Epithelial cell of proximal tubule (primary cell): ENCODE measurements at places on chromosomes 5 and 9. TPM values are rescaled to one million over a fixed set of nuclear protein-coding genes. Genes with fewer than 3 reads are reported as not detected.

SAXO1 gene
- total RNA-seq: not detected in 2 replicates

CCNJL gene
- total RNA-seq: 13.0 and 17.5 TPM in 2 replicates

PAIP2 gene
- total RNA-seq: 54.0 and 77.6 TPM in 2 replicates

PDE8B gene
- total RNA-seq: 0.35 and 0.94 TPM in 2 replicates

ABO gene
- total RNA-seq: 0.65 and 2.5 TPM in 2 replicates

DMRTA1 gene
- 0.14 and 0.52 TPM in 2 replicates for total RNA-seq

DNA sequence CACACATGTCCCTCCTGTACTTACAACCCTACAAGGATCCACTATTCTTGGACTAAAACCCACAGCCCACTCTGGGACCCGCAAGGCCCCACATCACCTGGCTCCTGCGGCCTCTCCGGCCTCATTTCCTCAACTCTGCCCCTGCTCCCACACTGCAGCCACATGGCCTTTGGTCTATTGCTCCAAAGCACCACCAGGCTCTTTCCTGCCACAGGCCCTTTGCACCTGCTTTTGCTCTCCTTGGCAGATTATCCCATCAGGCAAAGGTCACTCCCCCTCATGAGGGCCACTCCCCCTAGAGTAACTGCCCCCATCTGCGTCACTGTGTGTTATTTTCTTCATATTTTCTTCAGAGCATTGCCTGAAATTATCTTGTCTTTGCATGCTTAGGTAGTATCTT, 26.1 kb upstream of the CPLX2 start:
- DNase-seq: no peak

- DNase-seq: no peak
Observed at GRCh38 chr9:91150998-91151717, 210.6 kb downstream of the AUH start.

GRCh38 chr9:91546574-91546973, 122.9 kb upstream of the NFIL3 start:
- no peak for DNase-seq

DNA sequence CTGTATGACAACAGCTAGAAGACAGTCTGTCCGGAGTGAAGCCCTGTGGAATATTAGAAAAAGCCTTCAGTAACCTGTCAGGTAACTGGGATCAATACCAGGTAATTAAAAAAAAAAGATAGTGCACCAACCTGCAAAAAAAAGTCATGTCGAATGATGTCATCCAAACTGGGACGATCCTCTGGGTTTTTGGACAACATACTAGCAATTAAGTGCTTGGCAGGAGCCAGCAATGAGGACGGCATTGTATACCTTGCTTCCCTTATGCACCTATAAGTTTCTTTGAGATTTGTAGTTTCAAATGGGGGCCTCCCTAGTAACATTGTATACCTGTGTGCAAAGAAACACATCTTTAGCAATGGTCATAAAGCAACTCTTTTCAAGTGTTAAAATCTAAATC, 2.8 kb downstream of the PLK2 start:
- DNase-seq: no peak

DNA sequence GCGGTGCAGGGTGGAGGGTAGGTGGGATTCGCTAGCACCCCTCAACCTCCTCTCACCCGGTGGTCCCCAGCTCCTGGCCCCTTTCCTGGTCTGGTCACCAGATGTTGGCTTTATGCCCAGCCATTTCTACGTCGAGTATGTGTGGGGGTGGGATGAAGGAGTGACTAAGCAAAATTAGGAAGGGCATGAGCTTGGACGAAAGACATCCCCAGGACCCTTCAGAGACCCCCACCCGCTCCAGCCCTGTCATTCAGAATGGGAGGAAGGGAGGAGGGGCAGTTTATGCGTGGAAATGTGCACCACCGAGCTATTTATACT, 742 bp downstream of the BHMT2 start:
- DNase-seq: no peak

GRCh38 chr5:143495821-143496275, 92.4 kb upstream of the NR3C1 start:
- DNase-seq: no peak

DNA sequence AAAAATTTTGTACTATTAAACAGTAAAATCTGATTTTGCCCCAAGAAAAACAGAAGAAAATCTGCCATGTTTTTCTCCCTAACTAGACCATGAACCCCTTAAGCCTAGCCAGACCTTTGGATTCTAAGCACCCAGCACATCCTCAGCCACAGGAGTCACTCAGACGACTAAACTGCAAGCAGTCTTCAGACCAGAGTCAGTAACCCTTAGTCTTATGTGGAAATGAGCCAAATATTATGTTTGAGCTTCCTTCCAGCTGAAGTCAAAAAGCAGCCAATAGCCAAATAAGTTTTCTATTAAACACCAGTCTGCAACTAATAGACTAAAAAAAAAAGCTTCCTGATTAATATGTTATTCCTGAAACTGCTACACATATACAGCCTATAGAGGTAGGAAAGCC, 47.4 kb downstream of the GOLPH3 start:
- DNase-seq: no peak

DNA sequence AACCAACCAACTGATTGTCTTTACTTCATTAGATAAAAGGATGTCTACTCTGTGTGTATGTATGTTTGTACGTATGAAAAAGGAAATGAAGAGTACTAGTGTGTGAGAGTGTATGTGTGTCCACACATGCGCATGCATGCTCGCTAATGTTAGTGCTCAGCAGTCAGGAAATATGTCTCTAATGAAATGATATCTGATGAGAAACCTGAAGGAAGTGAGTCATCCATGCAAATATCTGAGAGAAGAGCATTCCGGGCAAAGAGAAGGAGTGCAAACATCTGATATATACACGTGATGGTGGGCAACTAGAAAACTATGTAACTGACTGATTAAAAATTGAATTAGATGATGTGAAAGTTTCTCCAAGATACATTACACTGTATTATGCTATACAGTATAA, 29.6 kb upstream of the UGCG start:
- no peak for DNase-seq

- no peak for DNase-seq
Observed at GRCh38 chr5:116487045-116487444, 87.6 kb downstream of the SEMA6A start.

- DNase-seq: no peak
Observed at GRCh38 chr5:138334867-138335447, 3.1 kb upstream of the FAM53C start.

DNA sequence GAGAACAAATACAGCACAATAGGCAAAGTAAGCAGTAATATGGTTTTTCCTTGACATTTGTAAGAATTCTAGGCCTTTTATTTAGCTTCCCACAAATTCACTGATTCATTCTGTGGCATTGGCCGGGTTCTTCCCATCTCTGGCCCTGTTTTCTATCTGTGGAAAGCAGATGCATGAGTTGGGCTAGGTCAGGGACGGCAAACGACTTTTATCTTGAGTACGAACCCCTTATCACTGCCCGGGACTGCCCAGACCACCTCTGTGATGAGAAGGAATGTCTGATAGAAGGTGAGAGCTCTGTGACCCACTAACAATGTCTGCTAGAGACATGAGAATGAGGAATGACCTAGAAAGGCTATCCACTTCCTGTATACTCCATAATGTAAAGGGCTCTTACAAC, 35.4 kb upstream of the ADAM19 start:
- DNase-seq: no peak

DNA sequence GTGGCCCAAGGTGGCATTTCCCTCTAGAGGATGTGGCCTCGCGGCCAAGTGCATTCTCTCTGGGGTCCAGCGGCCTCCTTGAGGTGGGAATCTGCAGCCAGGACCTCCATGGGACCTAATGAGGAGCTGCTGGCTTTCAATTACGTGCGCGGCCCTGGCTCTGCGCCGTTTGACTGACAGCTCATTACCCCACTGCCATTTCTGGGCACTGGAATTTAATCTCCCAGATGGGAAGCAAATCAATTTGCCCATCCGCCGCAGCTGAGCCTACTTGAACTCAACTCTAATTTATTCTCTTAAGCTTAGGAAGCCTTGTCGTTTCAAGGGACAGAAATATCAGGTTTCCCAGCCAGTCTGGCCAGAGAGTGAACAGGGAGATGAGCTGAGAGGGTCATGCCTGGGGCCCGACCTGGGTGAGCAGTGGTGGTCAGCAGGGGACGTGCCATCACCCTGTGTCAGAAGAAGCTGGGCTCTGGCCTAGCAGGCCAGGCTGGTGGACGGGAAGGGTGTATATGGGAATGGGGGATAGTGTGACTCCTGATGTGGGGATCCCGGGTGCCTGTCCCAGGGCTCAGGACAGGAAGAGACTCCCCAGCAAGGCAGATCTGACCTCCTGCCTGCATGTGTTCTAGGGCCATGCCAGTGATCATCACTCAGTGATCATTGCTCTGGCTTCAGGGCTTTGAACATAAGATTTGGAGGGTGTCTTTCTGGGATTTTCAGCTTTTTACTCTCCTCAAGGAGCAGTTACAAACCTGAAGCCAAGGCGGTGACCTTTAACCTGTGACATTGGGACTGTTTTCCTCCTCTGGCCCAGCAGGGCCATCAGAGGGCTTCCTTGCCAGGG, 69.7 kb downstream of the MACROH2A1 start:
- DNase-seq: no peak

DNA sequence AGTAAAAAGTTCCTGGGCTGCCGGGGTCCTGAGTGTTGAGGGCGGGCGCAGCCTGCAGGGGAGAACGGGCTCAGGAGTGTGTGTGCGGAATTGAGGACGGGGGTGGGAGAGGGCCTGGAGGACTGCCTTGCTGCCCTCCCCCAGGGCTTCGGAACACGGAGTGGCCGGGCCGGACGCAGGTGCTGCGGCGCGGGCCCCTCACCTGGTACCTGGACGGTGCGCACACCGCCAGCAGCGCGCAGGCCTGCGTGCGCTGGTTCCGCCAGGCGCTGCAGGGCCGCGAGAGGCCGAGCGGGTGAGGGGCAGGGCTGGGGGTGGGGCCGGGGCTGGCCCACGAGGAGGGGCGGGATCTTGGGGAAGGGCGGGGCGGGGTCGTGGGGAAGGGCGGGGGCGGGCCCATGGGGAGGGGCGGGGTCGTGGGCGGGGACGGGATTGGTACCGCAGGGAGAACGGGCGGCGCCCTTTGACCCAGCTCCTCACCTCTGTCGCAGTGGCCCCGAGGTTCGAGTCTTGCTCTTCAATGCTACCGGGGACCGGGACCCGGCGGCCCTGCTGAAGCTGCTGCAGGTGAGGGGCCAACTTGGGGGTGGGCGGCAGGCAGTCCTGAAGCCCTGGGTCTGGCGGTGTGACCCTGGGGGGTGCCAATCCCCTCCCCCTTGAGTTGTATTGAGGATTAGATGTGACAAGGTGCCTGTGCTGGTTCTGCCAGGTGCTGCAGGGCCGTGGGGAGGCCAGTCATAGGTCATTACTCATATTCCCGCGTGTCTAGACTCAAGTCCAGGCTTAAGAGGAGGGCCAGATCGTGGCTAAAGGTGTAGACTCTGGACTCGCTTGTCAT, 7.1 kb downstream of the FPGS start:
- DNase-seq: no peak

- no peak for DNase-seq
Observed at GRCh38 chr5:143261748-143262392, 141.6 kb downstream of the NR3C1 start.

GRCh38 chr5:68875351-68875750, 218.5 kb upstream of the SLC30A5 start:
- no peak for DNase-seq

DNA sequence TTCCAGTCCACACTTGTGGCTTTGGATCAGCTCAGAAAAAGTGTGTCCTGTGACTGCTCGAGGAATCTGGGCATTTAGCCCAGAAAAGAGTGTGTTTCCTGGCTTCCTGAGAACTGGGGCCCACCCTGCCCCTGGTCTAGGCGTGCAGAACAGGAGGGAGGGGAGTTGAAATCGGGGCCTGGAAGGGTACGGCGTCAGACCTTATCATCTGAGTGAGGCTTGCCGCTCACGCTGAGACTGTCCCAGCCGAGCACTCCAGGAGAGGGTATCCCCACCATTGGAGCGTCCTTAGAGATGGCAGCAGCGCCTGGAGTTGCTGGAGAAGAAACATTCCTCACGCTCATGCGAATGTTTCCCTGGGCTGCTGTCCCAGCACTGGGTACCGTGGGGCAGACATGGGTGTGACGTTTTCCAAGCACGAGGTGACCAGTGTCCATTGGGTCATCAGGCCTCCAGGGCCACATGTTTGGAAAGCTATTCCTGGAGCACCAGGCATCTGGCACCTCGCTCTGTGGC, 22.5 kb downstream of the NEK6 start:
- peak; percentile 73 for DNase-seq

- DNase-seq: no peak
Observed at GRCh38 chr9:119412399-119412798, 43.2 kb upstream of the BRINP1 start.

GRCh38 chr5:147454996-147455677, 54.7 kb downstream of the DPYSL3 start:
- no peak for DNase-seq

DNA sequence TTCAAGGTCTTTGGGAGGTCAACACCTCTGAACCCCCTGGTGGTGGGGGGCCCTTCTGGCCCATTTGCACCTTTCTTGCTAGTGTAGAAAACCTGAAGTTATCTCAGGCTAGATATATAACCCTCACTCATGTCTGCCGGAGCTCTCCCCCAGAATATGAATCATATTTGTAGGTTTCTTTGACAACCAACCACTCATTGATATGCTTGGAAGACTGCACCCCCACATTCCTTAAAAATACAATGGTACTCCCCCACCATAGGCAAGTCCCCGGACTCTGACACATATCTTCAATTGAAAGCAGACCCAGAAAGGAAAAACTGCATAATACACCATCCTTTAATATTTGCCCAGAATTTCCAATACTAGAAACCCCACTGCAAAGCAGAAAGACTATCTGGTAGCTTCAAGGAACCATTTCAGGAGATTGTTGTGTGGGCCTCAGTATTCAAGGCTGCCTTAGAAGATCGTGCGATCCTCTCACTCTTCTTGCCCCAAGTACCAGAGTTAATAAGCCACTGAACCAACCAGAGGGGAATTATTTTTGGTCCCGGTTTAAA, 978 bp upstream of the UBE2B start:
- DNase-seq: no peak

GRCh38 chr9:88990041-88990728, 1.1 kb upstream of the S1PR3 start:
- no peak for DNase-seq

DNA sequence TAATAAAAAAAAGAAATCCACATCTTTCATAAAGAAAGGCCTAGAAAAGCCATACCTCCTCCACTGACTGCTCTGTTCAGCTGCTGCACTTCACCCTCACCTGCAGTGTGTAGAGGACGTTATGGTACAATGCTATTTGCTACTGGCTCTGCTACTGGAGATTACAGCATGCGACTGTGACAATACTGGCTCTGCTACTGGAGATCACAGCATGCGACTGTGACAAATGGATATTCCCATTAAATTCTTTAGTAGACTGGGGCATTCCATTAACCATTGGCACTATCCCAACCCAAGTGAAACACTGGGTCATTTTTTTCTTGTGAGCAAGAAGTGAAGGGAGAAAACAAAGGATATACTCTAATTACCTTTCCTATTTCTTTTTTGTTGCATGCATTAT, 1063.5 kb upstream of the DMAC1 start:
- no peak for DNase-seq

GRCh38 chr5:68285075-68285840, 69.7 kb downstream of the PIK3R1 start:
- DNase-seq: no peak

GRCh38 chr9:131709771-131710431, 30.0 kb downstream of the RAPGEF1 start:
- no peak for DNase-seq
